ENCODE measurements at places on chromosomes 11 and 22.
A peak's percentile ranks its signal among the peaks of the same experiment; 100 is the strongest.

DNA sequence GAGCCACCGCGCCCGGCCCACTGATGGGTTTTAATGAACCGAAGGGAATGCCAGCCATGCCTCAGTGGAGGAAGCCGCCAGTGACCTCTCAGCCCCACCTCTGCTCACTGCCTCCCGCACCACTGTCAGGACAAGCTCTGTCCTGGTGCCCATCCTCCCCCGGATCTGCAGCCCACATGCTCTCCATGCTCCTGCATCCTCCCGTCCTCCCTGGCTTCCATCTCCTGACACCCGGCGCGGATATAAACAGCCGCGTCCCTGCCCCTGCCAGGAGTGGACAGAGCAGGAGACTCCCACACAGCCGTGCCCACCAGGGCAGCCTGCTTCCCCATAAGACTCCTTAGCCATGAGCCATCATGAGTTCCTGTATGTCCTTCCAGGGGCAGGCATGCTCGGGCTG is 26.9 kb downstream of the MACROD1 start:
- no peak for DNase-seq

DNA sequence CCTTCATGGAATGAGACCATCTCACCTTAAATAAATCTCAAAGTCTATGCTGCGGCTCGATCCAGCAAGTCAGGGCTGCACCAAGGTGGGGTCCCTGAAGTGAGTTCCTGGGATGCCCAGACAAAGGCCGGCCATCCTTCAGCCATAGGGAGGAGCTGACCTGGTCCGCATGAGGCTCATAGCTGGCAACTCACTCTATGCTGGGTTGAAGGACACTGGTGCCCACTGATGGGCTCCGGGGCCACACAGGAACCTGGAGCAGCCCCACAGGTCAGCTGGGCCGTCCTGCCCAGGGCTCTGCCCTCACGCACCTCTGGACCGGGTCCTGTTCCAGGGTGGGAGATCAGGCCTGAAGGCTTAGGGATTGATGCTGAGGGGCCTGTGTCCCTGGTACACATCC is 1339.3 kb downstream of the TBC1D22A start:
- DNase-seq: no peak

DNA sequence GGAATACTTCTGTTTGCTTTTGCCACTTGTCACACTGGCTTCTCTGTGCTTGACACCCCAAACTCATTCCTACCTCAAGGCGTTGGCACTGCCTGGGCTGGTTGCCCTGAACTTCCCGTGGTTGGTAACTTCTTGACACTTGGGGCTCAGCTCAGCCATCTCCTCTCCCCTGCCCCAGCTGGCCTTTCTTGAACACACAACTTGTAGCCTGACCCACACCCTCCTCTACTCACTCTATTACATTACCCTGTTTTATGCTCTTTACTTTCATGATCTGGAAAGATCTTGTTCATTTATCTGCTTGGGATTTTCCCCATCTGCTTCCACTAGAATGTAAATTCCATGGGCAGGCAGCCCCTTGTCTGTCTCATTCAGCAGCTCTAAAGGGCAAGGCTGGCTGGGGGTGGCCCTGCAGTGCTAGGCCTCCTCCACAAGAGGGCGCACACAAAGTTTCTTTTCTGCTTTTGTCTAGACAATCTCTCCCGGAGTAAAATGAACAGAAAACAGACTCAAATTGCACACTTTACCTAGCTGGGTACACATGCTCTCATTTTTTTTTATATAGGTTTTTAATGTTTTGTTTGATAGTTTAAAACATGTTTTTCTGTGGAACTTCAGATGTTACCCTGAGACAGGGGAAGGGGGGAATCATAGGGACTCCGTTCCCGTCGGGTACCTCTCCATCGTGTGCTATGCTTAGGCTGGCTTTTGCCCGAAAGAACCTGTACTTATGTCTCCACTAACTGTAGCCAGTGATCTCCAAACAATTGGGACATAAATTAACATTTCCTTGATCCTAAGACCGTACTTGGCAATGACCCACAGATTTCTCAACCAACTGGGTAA is 16.4 kb upstream of the MRGPRX2 start:
- DNase-seq: peak; percentile 39

DNA sequence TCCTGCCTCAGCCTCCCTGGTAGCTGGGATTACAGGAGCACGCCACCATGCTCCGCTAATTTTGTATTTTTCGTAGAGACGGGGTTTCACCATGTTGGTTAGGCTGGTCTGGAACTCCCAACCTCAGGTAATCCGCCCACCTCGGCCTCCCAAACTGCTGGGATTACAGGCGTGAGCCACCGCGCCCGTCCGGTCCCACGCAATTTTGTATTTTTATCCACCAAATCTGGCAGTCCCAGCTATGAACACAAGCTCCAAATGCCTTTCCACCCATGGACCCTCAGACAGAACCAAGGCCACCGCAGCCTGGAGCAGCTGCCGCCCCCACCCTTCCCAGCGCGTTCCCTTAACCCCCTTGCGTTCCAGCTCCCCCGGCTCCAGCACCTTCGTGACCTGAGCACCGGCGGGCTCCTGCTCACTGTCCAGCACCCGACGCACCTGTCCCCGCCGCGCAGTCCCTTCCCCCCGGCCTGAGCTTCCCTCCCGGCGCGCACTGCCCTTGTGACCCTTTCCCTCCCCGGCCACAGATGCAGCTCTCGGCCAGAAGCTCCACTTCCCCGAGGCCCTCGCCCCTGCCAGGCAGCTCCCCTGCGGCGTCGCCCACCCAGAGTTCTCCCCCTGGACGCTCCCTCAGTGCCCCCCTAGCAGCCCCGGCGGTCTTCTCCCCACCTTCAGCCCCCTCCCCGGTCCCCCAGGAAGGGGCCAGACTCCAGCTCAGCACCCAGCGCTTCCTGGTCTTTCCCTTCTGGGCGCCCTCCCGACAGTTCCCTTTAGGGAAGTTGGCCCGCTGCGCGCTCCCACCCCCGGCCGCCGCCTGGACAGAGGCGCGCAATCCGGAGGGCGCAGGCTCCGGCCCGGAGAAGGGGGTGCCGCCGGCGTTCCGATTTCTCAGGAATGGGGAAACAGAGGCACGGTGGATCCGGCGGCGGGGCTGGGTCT is 5.6 kb upstream of the ZBED4 start:
- DNase-seq: no peak

- no peak for DNase-seq
These were observed 8.0 kb downstream of the POU2AF1 start for GRCh38 chr11:111370902-111371578.

DNA sequence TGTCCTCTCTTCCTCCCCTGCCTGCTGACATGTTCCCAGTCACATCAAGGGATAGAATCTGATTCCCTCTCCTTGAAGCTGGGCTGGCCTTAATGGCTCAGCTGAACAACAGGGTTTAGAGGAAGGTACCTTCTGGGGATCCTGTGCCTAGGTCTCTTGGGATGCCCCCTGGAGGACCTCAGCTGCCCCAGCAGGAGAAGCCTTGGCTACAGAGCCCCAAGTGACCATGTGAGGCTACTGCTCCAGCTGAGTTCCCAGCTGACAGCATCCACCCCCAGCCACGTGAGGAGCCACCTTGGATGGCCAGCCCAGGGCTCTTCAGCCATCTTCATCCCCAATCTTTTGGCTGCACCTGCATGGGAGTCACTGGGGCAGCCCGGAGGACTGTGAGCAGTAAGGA is 1499.3 kb downstream of the TBC1D22A start:
- DNase-seq: peak; percentile 10

GRCh38 chr22:48740731-48741405 is 1086.8 kb downstream of the BRD1 start:
- DNase-seq: no peak

- DNase-seq: no peak
These were observed 33.8 kb upstream of the OR9G4 start for GRCh38 chr11:56782167-56782847.

GRCh38 chr22:45645526-45646414 is 25.9 kb upstream of the ATXN10 start:
- peak; percentile 77 for DNase-seq

DNA sequence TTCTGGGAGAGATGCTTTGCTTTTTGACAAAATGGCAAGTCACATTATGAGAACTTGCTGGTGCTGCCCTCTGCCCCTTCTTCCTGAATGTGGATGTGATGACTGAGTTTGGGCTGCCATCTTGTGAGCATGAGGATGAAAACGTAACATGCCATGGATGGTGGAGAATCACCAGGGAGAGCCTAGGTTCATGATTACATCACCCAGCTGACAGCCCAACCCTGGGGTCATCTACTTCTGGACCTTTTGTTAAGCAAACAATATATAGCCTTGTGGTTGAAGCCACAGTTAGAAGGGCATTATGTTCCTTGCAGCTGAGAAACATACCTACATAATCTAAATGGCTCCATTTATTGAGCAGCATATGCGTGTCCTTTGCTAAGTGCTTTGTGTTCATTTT is 321.5 kb downstream of the KIRREL3 start:
- DNase-seq: no peak

DNA sequence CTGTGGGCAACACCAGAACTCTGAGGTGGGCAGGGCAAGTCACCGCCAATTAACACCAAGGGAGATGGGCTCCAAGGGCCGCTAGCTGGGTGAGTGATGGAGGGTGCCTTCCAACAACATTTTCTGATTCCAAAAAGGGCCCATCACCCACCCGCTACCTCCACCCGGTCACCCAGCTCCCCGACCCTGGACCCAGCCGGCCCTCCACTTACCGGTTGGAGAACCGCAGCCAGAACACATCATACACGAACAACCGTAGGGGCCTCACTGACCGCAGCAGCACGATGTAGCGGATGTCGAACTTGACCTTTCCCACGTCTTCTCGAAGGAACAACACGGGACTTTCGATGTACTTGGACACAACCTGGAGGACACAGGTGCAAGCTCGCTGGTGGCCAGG is 14.7 kb downstream of the TTLL12 start:
- DNase-seq: no peak

- no peak for DNase-seq
These were observed 26.7 kb downstream of the OSBPL5 start for GRCh38 chr11:3138178-3139085.

- DNase-seq: no peak
These were observed 161.1 kb upstream of the GRK3 start for GRCh38 chr22:25403284-25403810.

GRCh38 chr11:115905341-115906000 is 401.3 kb upstream of the CADM1 start:
- no peak for DNase-seq

GRCh38 chr11:123298488-123299447 is 103.7 kb upstream of the CLMP start:
- no peak for DNase-seq

- no peak for DNase-seq
These were observed 16.2 kb downstream of the TSSC4 start for GRCh38 chr11:2416765-2417164.

DNA sequence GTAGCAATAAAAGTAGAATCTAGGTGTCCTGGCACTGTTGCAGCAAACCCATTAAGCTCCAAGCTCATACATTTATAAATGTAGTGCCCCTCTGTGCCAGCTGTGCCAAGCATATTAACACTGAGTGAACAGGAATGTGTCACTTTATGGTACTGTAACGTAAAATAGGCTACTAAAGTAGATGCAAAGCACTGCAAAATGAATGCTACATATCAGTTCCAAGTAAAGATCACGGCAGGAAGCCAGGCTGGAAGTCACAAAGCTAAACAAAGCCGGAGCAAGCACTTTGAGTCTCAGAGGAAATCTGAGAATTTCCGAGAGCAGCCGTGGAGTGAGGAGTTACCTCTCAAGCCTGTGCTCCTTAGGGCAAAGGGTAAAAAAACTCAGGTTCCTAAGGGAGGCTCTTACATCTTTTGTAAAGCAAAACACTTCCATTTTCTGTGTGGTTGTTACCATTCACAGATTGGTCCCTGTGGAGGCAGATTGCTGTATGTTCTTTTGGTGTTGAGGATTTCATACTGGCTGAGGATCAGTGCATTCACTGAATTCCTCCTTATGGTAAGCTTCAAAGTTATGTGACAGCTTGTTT is 85.7 kb downstream of the WNT11 start:
- no peak for DNase-seq

- no peak for DNase-seq
These were observed 57.8 kb upstream of the ZC3H12C start for GRCh38 chr11:110035357-110035756.

GRCh38 chr11:58658623-58659022 is 36.2 kb downstream of the CNTF start:
- no peak for DNase-seq

DNA sequence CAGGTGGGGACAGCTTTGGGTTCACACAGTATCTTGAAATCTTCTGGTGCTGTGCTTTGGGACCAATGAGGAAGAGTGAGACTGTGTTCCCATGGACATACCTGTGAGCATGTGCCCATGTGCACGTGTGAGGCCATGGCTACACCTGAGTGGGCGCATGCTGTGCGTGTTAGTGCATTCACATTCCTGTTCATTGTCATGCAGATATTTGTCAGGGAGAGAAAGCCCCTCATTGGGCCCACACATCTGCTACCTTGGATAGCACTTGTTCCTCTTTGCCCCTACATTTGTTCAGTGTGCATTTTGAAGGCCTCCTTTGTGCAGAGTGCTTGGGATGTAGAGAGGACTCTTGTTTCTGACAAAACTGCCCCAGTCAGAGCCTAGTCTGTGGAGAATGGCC is 154.3 kb upstream of the E2F8 start:
- DNase-seq: no peak

- DNase-seq: peak; percentile 35
These were observed at the start of gene POGLUT3 for GRCh38 chr11:108498046-108498815. TSS of gene POGLUT3 (minus strand) at chr11:108498384. CDS start at chr11:108498366, 18 bp downstream.

GRCh38 chr11:108708173-108708572 is 43.3 kb downstream of the DDX10 start:
- no peak for DNase-seq

DNA sequence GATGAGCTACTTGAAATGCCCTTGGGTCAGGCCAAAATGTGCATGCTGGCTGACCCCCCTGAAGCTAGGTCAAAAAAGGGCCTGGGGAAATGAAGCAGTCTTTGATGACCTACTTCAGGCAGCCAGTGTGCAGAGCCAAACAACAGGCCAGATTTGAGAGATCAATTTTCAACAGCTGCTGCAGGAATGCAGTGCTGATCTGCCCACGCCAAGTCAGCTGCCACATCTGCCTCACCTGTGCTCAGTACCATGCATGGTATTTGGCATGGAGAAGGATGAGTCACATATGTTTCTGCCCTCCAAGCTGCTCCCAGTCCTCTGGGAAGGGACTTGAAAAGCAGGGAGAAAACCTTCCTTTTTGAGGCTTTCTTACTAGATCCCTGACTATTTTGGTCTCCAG is 35.8 kb downstream of the MTNR1B start:
- DNase-seq: no peak

- DNase-seq: no peak
These were observed 46.2 kb downstream of the BLID start for GRCh38 chr11:122069707-122070360.

- no peak for DNase-seq
These were observed 14.1 kb upstream of the CALCB start for GRCh38 chr11:15059132-15059915.

DNA sequence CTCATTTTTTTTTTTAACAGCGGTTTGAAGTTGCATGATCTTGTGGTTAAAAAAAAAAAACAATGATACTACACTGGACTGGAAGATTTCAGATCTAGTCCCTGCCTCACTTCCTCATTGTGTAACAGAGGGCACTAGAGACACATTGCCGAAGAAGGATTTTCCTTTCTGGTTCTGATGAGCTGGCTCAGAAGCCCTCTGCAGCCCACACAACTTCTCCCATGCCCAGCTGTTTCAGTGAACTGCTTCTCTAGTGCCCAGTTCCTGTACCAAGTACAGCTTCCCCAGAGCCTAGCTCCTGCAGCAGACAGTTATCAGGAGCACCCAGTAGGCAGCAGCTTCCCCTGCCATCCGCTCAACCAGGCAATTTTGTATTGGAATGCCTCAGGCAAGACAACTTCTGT is 29.5 kb upstream of the ANO5 start:
- DNase-seq: no peak

GRCh38 chr22:45308957-45309421 is 745 bp upstream of the FAM118A start:
- no peak for DNase-seq

GRCh38 chr22:22030493-22031182 is 48.1 kb upstream of the TOP3B start:
- peak; percentile 2 for DNase-seq
